ENCODE measurements at places on chromosomes 4 and X.

- DNase-seq, result no peak
Measured at GRCh38 chrX:119729408-119730201, 28.8 kb upstream of the SOWAHD start.

- DNase-seq, result no peak
Measured at GRCh38 chr4:140219567-140219966, 65.6 kb upstream of the MAML3 start.

- no peak for DNase-seq
Measured at GRCh38 chr4:21849077-21849476, 99.5 kb downstream of the KCNIP4 start.

- DNase-seq, result no peak
Measured at GRCh38 chr4:102430461-102430910, 70.7 kb upstream of the NFKB1 start.

- DNase-seq, result no peak
Measured at GRCh38 chr4:98179951-98180350, 36.7 kb upstream of the STPG2 start.

DNA sequence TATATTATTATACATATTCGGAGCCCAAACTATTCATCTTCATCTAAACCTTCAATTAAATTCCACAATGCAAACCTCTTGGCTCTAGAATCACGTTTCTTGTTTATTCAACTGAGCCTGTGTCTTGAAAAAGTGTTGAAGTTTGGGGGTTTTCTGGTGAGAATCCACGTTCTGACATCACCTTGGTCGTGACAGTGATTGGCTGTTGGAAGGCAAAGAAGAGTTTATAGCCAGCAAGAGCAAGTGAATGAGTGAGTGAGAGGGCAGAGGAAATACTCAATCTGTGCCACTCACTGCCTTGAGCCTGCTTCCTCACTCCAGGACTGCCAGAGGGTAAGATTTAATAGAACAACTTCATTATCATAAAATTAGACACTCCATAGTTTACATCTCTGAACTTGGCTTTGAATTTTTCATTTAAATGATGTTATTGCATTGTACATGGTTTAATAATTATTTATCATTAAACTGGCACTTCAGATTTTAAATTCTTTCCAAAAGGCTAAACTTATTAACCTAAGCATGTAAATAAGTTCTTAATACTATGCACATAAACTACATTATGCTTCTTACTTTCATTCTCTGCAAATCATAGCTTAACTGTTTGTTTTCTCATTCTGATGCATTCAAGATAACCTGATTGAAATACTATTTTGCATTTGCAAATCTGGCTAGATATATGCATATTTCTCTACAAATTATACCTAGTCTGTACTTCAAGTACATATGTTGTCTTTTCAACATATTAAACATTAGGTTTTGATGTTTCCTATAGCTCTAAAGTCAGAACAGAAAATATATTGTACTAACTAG is at the start of gene IBSP:
IBSP (plus strand) TSS at position 254 of the 813 bp plus-strand sequence. CDS start 2,808 bp downstream, outside the sequence.
- DNase-seq, result no peak

GRCh38 chrX:625137-625691 is 5.4 kb upstream of the SHOX start:
- DNase-seq, result no peak

All from cortex of kidney (tissue), 1 donor.